ENCODE measurements at places on chromosomes 1 and 21. TPM values are rescaled to one million over a fixed set of nuclear protein-coding genes. Genes with fewer than 3 reads are reported as not detected.

The NPPB gene
- not detected for total RNA-seq

The RPL22 gene
- total RNA-seq = 595 TPM

The NPR1 gene
- total RNA-seq = 21.0 TPM

The S100A7 gene
- not detected for total RNA-seq

The OR14K1 gene
- not detected for total RNA-seq

The TYW3 gene
- 17.2 TPM for total RNA-seq

The GCSAML gene
- 0.91 TPM for total RNA-seq

The LCE2B gene
- not detected for total RNA-seq

The GREM2 gene
- 1.6 TPM for total RNA-seq

The ATP6V0B gene
- 98.3 TPM for total RNA-seq

The ZNF695 gene
- not detected for total RNA-seq

The UTS2 gene
- not detected for total RNA-seq

The AVPR1B gene
- total RNA-seq = not detected

All from ureter (tissue), 1 donor.